ENCODE measurements at places on chromosomes 2 and 18.

DNA sequence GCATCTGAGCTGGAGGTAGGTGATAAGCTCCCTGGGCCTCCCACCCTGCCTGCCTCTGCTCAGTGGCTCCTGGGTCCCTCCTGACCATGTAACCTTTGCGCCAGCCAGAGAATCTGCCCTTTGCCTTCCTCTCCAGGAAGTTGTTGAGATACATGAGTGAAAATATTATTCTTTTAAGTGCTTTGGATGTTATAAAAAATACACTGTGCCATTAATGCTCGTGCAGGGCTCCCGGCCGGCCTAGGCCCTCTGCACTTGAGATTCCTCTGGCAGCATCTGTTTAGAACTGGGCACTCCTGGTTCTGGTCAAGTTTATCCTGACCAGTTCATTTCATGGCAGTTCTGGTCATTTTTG is 18.8 kb downstream of the AGAP1 start:
- DNase-seq = no peak

DNA sequence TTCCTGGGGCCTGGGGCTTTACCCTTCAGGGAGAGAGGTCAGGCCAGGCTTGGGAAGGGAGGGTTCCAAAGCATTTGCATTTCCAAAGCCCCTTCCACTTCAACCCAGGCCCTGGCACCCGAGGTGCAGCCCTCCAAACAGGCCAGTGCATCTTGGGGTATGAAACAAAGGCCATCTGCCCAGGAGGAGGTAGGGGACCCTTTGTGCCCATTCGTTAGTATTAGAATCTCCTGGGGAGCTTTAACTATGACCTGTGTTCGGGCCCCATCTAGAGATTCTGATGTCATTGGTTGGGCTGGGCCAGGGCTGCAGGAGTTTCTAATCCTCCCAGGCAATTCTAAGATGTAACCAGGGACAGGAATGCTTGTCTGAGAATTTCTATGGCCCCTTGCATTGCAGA is 73.6 kb downstream of the CIB4 start:
- DNase-seq = no peak

GRCh38 chr2:128513961-128514283 is 195.3 kb upstream of the HS6ST1 start:
- no peak for DNase-seq

DNA sequence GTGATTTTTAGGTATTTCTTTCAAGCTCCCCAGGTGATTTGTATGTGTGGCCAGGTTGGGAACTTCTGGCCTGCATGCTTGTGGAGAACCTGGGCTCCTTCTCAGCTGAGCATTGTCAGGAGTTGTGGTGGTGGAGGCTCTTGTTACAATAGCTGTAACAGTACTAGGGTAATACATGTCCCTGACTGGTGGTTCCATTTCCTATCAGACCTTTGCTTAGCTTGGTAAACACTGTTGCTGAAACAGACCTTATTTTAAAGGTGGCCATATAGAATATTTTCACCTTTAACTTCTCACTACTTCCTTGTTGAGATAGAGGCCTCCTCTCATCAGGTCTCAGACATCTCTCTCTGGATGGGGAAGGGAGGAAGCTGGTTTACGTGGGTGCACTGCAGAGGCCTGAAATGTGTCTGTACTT is 79.2 kb downstream of the SETBP1 start:
- no peak for DNase-seq

- DNase-seq = no peak
These were observed 51.8 kb upstream of the EPC2 start for GRCh38 chr2:148592791-148593190.

GRCh38 chr2:100643467-100643866 is 80.7 kb downstream of the PDCL3 start:
- no peak for DNase-seq
